ENCODE measurements at places on chromosomes 7 and 10. TPM values are rescaled to one million over a fixed set of nuclear protein-coding genes. Genes with fewer than 3 reads are reported as not detected.

DNA sequence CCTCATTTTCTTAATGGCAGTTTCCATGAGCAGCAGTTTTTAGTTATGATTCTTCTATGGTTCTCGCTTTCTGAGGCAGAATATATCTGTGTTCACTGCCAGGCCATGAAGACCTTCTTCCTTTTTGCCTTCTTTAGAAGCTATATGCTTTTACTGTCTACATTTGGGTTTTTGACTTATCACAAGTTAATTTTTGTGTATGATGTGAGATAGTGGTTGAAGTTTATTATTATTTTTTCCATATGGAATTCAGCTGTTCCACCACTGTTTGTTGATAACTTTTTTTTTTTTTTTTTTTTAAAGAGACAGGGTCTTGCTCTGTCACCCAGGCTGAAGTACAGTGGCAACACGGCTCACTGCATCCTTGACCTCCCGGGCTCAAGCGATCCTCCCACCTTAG, 44.5 kb downstream of the INPP5A start:
- DNase-seq = no peak

Gene SLC18A3
- not detected for total RNA-seq

DNA sequence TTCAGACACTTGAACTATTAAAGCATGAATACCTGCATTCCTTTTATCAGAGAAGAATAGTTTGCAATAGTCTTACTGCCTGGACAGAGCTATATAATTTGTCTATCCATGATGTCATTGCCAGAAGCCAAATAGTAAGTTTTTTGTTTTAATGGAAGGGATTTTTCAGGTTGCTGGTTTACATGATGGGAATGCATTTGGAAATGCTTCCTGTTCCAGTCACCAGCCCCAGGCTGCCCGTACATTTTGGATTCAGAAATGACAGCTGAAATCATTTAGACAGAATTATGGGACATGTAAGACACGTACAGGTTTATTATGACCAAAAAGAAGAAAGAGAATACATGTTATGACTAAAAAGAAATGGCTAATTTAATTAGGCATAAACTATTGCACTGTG, 293.1 kb downstream of the CDK14 start:
- DNase-seq = no peak

GRCh38 chr10:104300736-104301292, 31.8 kb downstream of the GSTO2 start:
- DNase-seq = no peak

GRCh38 chr10:58913717-58914116, 262.7 kb upstream of the PHYHIPL start:
- DNase-seq = no peak

Gene CTAGE15
- total RNA-seq = 0.47 TPM

Gene FAM241B
- 11.7 TPM for total RNA-seq

DNA sequence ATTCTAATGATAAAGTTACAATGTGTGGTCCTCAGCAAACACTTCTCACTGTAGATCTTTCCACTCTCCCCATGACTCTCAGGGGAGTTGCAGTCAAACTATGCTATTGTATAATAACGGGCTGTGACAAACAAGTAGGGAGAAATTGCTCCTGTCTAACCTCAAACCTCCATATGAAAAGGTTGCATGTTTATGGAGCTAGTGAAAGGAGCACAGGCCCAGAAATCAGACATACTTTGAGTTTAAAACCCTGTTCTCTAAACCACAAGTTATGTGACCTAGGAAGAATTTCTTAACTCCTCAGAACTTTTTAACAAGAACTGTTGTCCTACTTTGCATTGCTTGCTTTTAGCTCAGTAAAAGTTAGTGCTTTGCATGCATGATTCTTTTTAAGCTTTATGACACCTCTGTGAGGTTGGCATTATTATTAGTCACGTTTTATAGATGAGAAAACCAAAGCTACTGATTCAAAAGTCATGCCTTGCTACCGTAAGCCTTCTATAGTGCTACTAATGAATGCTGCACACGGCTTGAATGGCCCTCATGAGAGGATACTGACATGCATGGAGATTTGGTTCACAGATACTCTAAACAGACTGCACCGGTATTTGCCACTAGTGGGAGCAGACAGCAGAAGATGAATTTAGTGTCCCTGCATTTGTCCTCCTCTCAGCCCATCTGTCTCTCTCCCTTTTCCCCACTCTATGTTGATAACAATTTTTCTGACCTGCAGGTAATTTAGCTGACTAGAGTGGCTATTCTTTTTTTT, 129.5 kb upstream of the PCGF5 start:
- DNase-seq = no peak

Gene MMP21
- total RNA-seq = 0.25 TPM

Gene GRM3
- total RNA-seq = not detected

Gene OPALIN
- not detected for total RNA-seq

- DNase-seq = no peak
Measured at GRCh38 chr10:44993922-44994751, 6.6 kb upstream of the ZNF22 start.

Gene TBC1D12
- 0.14 TPM for total RNA-seq

GRCh38 chr7:81676813-81677212, 93.0 kb downstream of the HGF start:
- no peak for DNase-seq

DNA sequence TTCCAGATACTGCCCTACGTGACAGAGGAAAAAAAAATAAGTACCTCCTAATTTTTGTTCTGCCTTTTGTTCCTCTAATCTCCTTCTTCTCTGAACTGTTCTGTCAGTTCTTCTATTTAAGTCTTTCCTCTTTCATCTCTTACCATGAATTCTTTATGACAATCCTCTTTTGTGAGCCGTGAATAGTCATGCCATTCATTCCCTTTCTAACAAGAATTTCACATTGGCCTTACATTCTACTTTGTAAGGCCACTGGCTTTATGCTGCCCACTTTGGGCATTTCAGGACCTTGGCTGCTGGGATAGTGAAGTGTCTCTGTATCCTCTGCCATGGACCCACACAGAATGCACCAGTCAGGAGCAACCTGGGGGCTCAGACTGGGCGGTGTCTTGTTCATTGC, 52.9 kb downstream of the ATOH7 start:
- no peak for DNase-seq

Gene CALHM3
- 0.67 TPM for total RNA-seq

DNA sequence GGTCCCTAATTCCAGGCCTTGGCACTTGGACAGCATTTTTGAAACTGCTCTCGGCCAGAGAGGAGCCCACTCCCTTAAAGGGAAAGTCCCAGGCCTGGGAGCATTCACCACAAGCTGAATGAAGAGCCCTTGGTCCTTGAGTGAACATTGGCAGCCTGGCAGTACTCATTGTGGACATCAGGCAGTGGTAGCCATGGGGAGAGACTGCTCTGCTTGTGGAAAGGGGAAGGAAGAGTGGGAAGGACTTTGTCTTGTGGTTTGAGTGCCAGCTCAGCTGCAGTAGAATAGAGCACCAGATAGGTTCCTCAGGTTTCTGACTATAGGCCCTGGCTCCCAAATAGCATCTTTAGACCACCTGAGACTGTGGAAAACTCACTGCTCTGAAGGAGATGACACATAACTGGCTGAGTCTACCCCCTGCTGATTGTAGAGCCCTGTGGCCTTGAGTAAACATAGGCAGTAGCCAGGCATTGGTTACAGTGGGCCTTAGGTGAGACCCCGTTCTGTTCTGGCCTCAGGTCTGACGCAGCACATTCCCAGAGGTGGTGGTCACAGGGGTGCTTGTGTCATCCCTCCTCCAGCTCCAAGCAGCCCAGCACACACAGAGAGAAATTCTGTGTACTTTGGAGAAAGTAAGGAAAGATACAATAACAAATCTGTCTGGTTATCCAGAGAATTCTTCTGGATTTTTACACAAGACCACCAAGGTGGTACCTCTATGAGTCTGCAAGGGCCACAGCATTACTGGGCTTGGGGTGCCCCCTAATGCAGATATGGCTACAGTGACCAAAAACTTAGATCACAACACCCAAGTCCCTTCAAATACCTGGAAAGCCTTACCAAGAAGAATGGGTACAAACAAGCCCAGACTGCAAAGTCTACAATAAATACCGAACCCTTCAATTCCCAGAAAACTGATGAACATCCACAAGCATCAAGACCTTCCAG, 153.8 kb downstream of the GNAI1 start:
- no peak for DNase-seq

DNA sequence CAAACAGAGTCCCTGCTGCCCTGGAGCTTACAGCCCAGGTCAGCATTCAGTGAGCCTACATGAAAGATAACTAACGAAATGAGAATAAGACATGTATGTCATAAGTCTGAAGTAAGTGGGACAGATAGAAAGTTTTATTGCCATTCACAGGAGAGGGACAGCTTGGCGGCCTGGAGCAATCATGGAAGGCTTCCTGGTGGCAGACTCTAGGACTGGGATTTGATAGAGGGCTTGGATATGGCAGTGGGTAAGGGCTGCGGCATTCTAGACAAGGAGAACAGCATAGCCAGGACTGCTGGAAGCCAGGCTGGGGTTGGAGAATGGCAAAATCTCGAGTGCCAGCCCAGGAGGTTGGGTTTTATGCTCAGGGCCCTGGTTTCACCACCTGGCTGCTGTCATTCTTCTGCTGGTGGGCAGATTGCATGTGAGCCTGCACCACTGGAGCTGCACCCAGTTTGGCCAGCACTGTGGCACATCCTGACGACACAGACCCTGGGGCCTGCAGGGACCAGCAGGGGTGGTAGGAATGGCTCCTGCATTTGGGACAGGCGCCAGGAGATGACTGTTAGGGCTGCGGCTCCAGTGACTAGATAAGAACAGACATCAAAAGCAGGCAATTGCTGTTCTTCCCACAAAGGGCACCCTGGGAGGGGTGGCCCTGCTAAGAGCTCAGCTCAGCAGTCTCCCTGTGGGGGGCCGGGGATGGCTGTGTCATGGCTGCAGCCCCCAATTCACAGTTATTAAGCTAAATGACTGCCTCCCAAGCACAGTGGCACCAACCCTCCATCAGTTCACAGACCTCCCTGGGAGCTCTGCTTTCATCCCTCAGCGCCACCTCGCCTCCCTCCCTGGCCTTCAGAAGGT, 161.1 kb downstream of the RPS24 start:
- no peak for DNase-seq

DNA sequence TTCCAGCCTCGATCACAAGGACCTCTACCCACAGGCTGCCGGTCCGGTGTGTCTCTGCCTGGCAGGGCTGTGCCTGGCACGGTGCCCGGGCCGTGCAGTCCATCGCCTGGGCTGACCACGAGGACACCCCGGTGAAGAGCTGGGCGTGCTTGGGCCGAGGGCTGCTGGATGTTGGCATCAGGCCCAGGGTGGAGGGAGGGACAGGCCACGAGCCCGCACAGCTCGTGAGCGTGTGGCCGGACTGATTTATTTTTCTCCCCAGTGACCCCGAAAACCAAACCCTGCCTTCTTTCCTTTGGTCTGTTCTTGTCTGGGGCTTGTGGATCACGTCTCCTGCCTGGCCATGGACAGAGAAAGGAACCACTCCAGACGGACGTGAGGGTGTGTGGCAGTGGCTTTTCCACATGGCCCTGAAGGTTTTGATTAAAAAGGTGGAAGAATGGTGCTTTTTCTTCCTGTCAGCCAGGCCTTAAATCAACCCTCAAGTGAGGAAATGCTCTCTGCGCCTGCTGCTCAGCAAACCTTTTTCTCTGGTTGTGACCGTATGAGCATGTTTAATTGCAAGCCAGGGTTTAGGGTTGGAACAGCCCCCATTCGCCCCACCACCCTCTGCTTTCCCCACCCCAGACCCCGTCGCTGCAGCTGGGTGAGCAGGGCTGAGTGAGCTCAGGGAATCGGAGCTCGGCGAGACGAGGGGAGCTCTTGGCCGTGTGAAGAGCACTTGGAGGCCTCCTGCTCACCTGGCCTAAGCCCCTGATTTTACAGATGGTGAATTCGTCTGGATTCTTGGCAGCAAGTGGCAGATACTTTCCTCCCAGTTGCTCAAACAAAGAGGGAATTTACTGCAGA, 130.1 kb downstream of the RGS10 start:
- DNase-seq = no peak

Gene NOD1
- 28.2 TPM for total RNA-seq

GRCh38 chr10:98378722-98379121, 36.3 kb downstream of the PYROXD2 start:
- DNase-seq = no peak

GRCh38 chr7:21891291-21891690, 54.4 kb downstream of the CDCA7L start:
- DNase-seq = no peak

DNA sequence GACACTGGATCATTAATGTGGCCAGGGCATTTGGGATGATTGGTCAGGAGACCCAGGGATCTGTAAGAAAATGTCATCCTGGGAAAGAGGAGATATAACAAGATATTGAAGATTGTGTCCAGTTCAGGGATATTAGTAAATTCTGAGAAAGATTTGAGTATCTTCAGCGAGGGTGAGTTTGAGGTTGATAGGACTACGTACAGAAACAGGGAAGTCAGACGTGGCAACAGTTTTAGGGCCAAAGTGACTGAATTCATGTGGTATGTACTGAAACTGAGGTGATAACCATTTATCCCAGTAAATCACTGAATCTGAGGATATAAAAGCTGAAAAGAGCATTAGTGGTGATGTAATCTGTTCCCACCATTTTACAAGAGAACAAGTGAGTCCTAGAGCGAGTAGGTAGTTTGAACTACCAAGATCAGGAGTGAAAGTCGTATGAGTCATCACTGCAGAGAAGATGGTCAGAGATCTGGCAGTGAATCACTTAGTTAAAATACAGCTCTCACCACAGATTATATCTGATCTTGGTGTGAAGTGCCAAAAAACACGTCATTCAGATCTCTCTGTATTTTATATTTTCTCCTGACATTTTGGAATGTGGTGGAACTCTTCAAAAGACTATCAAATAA, 220.5 kb downstream of the CDK14 start:
- no peak for DNase-seq

DNA sequence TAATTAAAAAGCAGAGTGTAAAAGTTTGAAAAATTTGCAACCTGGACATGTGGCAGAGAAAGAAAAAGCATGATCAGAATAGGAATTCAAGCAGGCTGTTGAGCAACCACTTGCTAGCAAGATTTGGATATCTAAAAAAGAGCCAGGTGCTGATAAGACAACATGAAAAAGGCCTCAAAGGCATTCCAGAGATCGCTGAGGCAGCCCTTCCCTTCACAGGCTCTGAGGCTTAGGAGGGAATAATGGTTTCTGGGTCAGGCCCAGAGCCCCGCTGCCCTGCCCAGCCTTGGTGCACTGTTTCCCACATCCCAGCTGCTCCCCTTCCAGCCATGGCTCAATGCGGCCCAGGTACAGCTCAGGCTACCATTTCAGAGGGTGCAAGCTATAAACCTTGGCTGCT, 64.1 kb upstream of the EEPD1 start:
- no peak for DNase-seq

GRCh38 chr10:99984211-99985034, 25.3 kb downstream of the DNMBP start:
- DNase-seq = no peak

DNA sequence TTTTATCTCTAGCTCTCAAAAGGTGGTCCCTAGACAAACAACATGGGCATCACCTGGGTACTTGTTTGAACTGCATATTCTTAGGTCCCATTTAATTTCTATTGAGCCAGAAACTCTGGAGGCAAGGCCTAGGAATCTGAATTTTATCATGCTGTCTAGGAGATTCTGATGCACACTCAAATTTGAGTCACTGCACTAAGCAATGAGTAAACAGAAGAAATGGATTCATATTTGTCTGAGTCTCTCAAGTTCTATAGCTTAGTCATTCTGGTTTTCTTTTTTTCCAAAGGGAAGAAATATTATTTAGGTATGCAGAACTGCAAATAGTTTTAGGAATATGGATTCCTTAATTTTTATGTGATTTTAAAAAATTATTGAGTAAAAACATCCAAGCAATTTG, 185.5 kb downstream of the SEMA3A start:
- DNase-seq = no peak

Gene FAM25C
- not detected for total RNA-seq
